MM.1S (cell line): ENCODE measurements at places on chromosomes 11 and 22.

DNA sequence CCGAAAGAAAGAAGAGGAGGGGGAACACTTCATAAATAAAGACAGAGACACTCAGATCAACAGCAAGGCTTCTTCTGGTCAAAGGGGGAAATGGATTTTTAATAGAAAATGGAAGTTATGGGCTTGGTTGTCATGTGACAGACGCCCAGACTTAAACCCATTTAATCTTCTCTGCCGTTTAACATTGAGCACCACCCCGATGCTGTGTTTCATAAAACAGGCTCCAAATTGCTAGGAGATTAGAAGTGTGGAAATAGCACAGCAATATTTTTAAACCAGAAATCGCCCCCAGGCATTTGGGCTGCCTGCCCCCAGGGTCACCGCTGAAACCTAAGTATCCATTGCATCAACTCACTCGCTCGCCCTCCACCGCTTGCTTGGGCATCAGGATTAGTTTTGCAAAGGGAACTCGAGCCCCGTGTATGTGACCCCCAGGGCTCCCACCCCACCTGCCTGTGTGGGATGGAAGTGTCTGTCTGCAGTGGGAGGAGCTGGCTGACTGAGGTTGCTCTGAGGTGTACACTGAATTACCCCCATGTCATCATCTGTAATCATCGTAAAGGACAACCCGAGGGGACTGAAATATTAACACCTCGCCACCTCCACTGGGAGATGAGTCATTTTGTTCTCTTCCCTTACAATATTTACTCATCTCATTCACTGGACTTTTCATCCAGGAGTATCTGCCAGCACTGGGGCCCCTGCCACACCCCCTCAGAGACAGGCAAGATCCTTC lies 10.7 kb downstream of the DSCAML1 start:
- no peak for DNase-seq

- peak; percentile 8 for DNase-seq
Measured at GRCh38 chr22:31615940-31616314, 46.1 kb downstream of the PISD start.

GRCh38 chr22:42431401-42432019 lies 693 bp downstream of the NFAM1 start:
- DNase-seq: no peak

GRCh38 chr11:110446594-110446993 lies 16.8 kb downstream of the FDX1 start:
- no peak for DNase-seq

DNA sequence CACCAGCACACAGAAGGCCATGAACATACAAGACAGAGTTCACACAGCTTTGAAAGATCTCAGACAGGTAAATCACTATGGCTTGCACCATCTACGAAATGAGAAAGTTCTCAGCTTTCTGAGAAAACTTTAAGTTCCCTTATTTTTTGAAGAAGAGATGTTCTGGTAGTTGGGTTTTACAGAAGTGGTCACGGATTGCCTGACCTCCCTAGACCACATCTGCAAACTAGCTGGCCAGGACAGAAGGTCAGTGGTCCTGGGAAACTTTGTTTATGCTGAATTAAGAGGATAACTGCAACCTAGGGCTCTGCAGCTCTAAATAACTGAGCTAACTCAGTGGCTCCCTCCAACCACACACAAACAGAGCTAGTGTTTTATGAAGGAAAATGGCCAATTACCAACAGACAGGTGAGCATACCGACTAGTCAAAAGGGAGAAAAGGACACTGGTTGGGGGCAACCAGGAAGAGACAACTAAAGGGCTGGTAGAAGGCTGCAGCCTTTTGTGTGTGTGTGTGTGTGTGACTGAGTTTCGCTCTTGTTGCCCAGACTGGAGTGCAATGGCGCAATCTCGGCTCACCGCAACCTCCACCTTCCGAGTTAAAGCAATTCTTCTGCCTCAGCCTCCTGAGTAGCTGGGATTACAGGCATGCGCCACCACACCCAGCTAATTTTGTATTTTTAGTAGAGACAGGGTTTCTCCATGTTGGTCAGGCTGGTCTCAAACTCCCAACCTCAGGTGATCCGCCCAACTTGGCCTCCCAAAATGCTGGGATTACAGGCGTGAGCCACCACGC lies 8.5 kb upstream of the SCN2B start:
- DNase-seq: no peak

GRCh38 chr11:76811259-76811658 lies 28.1 kb downstream of the TSKU start:
- no peak for DNase-seq

DNA sequence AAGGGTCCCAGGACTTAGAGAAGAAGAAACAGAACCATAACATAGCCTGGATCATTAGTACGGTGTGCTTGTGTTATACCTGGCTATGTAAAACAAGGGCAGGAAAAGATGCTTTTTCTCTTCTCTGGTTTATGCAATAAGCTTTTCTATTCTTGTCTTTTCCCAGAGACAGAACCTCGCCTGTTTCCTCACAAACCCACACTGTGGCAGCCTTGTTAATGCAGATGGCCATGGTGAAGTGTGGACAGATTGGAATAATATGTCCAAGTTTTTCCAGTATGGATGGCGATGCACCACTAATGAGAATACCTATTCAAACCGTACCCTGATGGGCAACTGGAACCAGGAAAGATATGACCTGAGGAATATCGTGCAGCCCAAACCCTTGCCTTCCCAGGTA lies 2.9 kb downstream of the CFAP68 start:
- no peak for DNase-seq

- DNase-seq: peak; percentile 59
Measured at GRCh38 chr11:35182317-35182939, 43.5 kb downstream of the CD44 start.

DNA sequence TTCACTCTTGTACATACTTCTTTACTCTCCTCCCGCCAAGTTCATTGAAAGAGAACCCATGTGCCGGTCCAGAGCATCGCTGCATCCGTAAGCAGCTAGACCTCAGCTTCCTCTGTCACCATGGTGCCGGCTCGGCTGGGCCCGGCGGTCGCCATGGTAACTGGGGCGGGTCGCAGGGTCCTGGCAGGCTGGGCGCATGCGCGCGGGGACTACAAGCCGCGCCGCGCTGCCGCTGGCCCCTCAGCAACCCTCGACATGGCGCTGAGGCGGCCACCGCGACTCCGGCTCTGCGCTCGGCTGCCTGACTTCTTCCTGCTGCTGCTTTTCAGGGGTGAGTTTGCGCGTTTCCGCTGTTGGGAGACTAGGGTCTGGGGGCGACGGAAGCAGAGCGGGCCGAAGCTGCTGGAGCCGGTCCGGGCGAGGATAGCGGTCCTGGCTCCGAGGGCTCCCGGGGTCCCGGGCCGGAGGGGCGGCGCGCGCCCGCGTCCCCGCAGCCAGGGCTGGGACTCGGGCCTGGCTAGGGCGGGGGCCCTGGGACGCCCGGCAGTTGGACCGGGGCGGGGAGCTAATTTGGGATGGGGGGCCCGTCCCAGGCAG lies at the start of gene JAM3:
JAM3 (plus strand) TSS at position 244 of the 597 bp plus-strand sequence; CDS start at position 256, 12 bp downstream.
- peak; percentile 22 for DNase-seq

GRCh38 chr22:38657045-38657909 lies 839 bp downstream of the CBY1 start:
- DNase-seq: peak; percentile 24

DNA sequence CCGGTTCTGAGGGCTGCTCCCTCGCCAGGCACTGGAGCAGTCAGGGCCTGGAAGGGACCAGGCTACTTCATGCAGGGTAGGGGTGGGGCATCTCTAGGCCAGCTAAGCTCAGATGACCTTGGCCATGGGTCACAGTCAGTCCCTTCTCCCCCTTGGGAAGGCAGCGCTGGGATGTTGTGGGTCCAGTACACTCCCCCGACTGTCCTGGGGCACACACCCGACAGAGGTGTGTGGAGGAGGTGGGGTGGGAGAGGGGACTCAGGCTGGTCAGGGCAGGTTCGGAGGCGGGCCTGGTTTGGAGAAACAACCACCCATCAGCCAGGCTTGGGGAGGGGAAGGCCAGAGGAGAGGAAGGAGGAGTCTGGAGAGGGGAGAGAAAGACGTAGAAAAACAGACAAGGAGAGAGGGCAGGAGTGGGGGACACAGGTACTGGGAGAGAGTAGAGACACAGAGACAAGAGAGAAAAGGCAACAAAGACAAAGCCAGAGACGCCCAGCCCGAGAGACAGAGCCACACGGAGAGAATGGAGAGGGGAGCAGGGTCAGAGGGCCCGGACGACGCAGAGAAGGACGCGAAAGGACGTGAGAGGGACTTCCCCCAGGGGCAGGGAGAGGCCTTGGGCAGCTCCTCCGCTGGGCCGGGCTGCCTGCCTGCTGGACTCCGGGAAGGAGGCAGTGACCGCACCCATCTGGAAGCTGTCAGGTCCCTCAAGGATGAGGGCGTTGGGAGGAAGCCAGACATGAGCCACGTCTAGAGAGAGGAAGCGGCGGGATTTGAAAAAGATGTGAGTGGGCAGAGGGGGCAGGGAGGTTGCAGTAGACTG lies 30.6 kb upstream of the TSKU start:
- no peak for DNase-seq

- DNase-seq: no peak
Measured at GRCh38 chr11:76682684-76683083, 12.1 kb upstream of the LRRC32 start.

DNA sequence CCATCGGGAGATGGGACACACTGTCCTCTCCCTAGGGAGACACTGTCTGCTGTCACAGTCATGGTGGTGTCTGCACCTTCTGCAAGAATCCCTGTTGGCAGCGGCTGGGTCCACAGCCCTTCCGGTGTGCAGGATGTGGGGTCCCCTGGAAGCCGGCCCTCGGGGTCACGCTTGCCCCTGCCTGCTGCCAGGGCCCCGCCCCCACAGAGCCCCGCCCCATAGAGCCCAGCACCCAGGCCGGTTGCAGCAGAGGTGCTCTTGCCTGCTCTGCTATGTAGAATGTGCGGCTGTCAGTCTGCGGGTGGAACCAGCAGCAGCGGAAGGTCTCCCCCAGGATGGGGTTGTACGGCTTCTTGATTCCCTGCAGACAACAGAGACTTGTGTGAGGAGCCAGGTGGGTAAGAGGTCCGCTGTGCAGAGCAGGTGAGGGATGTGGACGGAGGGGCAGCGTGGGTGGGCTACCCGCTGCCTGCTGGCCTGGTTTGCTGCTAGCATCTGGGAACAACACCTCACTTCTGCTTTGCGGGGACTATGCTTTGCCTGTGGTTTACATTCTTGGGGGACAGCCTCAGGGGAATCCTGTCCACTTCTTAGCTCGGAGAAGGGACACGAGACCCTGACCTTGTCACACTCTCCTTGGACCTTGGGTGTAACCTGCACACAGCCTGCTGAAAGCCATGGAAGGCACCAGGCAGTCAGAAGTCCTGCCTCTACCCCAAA lies 44.9 kb upstream of the CARS1 start:
- DNase-seq: no peak

DNA sequence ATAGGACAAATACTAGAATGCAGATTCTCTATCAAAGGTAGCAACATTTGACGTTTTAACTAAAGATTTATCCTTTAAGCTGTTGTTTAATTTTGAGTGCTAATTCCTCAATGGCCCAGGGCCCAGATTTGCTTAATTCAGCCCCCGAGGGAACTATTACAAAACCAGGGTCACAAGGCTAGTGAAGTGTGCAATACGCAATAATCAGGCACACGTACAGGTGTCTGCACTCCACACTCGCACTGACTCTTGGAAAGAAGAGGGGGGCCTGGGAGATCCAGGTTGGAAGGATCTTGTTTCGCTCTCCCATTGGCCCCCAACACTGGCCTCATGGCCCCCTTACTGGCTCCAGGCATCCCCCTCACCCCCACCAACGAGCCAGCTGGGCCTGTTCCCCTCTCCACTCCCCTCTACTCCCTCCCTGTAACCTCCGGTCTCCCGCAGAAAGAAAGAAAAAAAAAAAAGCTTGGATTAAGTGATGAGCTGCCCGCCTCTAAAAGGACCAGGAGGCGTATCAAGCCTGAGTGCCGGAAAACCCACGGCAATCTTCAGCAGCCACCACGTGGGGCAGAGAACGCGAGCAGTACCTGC lies 2.2 kb upstream of the KIRREL3 start:
- DNase-seq: no peak

DNA sequence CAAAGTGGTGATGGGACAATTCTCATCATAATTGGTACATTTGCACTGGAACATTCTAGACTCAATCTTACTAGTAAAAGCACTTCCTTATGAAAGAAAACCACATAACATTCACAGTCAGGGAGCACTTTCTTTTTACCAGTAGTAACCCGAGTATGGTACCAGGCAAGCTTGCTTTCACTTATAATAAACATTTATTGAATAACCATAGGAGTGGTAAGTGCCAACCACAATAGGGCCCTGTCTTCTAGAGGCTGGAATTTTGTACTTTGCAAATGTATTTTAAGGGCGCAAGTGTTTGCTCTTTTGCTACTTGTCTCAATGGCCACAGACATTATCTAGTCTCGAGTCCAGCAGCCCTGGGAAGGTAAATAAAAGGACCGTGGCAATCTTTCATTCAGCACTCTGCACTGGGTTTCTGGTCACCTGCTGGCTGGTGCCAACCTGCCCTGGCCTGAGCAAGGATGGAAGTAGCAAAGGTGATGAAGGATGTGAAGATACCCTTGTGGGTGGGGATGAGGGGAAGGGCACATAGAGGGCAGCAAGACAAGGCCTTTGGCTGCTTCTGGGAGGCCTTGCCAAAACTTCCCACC lies 24.2 kb downstream of the C22orf31 start:
- no peak for DNase-seq

GRCh38 chr11:13110929-13111812 lies 102.1 kb downstream of the RASSF10 start:
- no peak for DNase-seq

- DNase-seq: no peak
Measured at GRCh38 chr11:125519256-125519655, 23.2 kb upstream of the FEZ1 start.

DNA sequence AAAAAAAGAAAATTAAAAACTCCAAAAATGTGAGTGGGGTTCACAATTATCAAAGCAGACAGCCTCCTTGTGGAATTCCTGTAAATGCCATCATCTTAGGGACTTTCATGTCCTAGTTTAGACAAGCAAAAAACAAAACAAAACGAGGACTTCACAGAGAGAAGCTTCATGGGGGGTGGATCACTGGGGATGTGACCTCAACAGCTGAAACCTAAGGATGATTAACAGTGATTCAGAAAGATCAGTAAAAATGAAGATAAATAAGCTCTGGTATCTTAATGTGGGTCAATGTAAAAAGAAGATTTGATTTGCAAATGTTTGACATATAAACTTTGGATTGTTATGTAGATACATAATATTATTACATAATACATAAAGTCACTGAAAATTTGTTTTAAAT lies 8.1 kb upstream of the OR10W1 start:
- no peak for DNase-seq

GRCh38 chr11:125921042-125921441 lies 16.7 kb downstream of the DDX25 start:
- DNase-seq: no peak
